Neuronal stem cell (in vitro differentiated cells): ENCODE measurements at places on chromosomes 13 and 19.

DNA sequence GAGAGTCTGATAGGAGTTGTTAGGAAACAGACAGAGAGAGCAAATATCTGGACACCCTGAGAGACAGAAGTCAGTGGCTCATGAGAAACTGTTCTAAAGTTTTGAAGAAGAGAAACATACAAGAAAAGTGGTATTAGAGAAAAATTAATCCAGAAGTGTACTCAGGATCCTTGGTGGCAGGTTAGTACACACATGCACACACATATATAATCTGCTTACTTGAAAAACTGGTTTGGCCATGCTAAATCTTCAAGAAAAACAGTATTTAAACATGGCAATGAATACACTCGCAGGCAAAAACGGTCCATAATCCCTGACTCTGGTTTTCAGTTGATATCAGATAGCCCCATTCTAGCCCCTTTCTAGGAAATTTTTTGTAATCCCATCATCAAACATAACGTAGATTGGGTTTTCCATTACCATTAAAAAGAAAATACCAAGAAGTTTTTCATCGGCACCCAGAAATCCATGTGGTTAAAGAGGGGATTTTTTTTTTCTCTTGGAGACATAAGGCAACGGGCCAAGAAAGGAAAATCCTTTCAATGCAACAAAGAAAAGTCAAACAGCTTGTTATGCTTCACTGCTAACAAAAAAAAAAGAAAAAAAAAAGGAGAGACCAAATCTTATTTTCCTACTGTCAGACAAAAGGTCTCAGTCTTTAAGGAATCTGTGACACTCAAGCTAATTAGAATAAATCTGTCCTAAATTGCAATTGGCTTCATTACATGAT, 178.0 kb upstream of the MIR17HG start:
- no peaks in the 10 kb centered on the region for H3K36me3 ChIP-seq
- H3K4me3 ChIP-seq, result no peak overlapping the region
- H3K4me1 ChIP-seq, result peaks cover 3% of the 10 kb centered on the region
- H3K27ac ChIP-seq, result peak overlapping the region; percentile 16
- no peaks in the 10 kb centered on the region for H3K27me3 ChIP-seq

GRCh38 chr19:6489278-6490061, 7.9 kb upstream of the DENND1C start:
- no peak overlapping the region for H3K4me3 ChIP-seq
- no peak overlapping the region for H3K27ac ChIP-seq
- peaks cover 7% of the 10 kb centered on the region for H3K4me1 ChIP-seq
- DNase-seq, result no peak

DNA sequence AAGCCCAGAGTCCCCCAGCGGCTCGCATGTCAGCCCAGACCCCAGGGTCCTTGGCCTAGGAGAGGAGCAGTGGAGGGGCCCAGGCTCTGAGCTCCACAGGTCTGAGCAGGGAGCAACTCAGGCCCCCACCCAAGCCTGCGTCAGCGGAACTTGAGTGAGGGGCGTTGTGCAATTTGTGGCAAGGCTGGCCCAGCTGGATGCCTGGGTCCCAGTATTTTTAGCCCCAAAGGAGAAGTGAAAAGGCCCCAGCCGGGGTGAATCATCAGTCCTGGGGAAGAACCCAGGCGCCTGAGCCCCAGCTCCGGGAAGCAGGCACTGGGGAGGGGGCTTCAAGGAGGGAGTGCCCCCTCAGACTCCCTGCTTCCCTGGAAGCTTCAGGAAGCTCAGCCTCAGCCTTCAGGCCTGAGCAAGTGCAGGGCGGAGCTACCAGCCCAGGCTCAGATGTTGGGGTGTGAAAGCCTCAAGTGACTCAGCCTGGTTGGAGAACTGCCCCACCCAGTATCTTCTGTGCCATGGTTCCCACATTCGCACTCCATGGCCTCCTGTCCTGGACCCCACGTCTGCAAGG, 7.2 kb downstream of the MED29 start:
- peaks cover 30% of the 10 kb centered on the region for H3K36me3 ChIP-seq
- H3K27ac ChIP-seq, result no peak overlapping the region
- DNase-seq, result no peak
- H3K27me3 ChIP-seq, result no peaks in the 10 kb centered on the region
- H3K4me1 ChIP-seq, result peaks cover 14% of the 10 kb centered on the region
- H3K4me3 ChIP-seq, result no peak overlapping the region

GRCh38 chr19:16199275-16199932, 1.7 kb downstream of the AP1M1 start:
- H3K4me1 ChIP-seq, result peaks cover 2% of the 10 kb centered on the region
- H3K36me3 ChIP-seq, result peaks cover 45% of the 10 kb centered on the region
- no peak overlapping the region for H3K27ac ChIP-seq
- no peaks in the 10 kb centered on the region for H3K27me3 ChIP-seq
- H3K4me3 ChIP-seq, result peak overlapping the region; percentile 23

DNA sequence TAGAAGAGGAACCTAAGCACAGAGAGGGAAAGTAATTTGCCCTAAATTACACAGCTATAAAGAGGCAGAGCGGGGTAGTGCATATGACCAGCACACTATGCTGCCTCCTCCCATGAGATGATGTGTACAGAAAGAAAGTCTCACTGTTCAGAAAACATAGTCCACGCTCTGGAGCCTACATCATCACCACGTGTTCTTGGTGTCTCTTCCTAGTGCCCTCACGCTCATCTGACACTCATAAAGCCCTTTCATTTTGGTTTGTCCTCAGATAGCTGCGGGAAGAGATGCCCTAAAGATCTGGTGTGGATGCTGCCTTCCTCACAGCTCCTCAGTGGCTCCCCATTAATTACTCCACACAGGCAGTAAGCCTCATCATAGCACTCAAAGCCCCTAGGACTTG, 27.4 kb upstream of the SIAH3 start:
- H3K27me3 ChIP-seq, result no peaks in the 10 kb centered on the region
- DNase-seq, result no peak
- H3K36me3 ChIP-seq, result no peaks in the 10 kb centered on the region
- H3K27ac ChIP-seq, result no peak overlapping the region
- H3K4me1 ChIP-seq, result peaks cover 18% of the 10 kb centered on the region

DNA sequence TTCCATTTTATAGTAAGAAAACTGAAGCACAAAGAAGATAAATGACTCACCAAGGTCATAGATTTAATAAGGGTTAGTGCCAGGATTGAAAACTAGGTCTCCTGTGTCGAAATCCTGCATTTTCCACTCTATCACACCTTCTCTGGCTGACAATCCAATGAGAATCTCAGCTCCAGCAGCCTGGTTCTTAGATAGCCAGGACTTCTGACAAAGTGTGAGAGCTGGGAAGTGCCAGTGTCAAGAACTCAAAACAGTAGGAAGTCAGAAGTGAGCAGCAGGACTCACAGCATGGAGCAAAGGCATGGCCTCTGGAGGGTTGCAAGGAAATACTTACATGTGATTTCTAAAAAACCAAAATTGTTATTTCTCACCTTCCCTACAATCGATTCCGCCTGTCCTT, 24.3 kb downstream of the KCTD12 start:
- no peak overlapping the region for H3K27ac ChIP-seq
- no peaks in the 10 kb centered on the region for H3K27me3 ChIP-seq
- H3K36me3 ChIP-seq, result no peaks in the 10 kb centered on the region
- no peak for DNase-seq

GRCh38 chr19:11102944-11103343, 13.7 kb downstream of the LDLR start:
- no peaks in the 10 kb centered on the region for H3K4me1 ChIP-seq
- no peak for DNase-seq
- no peak overlapping the region for H3K27ac ChIP-seq

DNA sequence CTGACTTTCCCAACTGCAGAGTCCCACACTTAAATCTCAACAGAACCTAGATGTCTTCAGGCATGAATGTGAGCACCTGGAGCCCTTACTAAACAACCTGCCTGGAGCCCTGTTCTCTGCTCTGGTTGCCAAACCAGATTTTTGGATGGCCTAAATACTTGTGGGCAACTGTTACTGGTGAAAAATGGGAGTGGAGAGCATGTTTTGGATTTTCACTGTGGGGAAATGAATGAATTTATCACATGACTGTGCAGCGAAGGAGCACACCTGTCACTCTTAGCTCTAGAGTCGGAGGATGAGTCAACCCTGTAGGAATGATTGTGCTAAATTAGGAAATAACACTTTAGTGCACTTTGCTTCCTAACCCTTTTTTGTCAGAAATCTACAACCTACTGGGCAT, 30.3 kb downstream of the SHISA2 start:
- H3K4me1 ChIP-seq, result no peaks in the 10 kb centered on the region
- H3K27ac ChIP-seq, result no peak overlapping the region
- no peak for DNase-seq

DNA sequence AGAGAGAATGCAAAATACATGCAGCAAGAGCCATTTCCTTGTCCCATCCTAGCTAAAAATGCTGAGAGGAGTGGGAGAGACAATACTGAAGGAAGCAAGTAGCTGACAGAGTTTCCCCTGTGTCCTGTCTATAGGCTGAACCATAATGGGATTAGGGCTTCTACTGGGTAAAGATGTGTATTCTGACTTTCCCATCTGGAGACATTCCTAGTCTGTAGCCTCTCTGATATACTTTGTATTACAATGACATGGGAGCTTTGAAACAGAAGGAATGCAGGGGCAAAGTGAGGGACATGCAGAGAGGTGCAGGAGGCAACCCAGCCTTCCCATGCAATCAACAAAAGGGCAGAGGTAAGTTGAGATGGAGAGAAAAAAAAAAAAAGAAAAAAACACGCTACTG, 10.5 kb upstream of the GPC6 start:
- no peak overlapping the region for H3K27ac ChIP-seq
- H3K4me1 ChIP-seq, result peaks cover 10% of the 10 kb centered on the region
- no peaks in the 10 kb centered on the region for H3K36me3 ChIP-seq
- H3K27me3 ChIP-seq, result no peaks in the 10 kb centered on the region
- no peak overlapping the region for H3K4me3 ChIP-seq

DNA sequence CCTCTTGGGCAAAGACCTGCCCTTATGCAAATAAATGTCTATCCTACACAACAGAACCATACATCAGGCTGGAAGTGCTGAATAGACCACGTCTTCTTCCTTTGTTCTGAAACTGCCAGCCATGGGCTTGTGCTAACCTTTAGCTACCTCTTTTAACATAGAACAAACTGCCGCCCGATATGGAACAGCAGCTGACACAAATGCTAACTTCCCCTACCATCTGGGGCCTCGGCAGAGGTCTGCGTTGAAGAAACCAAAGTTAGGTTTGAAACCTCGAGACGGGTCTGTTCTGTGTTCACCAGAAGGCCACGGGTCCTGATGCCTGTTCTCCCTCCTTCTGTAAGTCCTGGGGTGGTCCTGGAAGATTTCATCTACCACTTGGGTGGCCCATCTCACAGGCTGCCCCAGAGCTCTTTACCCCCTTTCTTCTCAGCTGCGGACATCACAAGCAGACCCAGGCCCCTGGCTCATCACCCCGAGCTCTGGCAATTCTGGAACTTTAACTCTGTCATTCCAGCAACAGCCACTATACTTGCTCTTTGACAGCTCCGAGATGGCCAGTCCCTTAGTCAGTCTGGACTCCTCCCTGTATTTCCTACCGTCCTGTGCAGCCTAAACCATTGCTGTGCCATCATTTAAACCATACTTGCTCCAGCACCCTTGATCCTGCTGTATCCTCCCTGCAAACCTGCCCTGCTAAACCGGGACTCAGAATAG, 146.7 kb downstream of the USP12 start:
- H3K27ac ChIP-seq, result no peak overlapping the region
- DNase-seq, result no peak
- H3K27me3 ChIP-seq, result no peaks in the 10 kb centered on the region
- peak overlapping the region; percentile 30 for H3K4me3 ChIP-seq

DNA sequence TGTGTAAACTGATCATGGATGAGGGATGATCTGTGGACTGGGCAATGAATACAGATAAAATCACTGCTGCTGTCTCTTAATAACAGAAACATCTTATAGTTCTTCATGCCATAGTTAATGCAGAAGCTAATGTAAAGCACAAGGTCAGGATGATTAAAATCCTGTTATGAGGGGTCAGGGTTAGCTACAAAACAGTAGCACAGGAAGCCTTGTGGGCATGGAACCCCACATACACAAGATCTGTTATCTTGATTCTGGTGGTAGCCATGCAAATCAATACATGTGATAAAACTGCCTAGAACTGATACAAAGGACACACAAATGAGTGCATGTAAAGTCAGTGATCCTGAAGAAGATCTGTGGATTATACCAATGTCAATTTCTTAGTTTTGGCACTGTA, 96.4 kb downstream of the KLF12 start:
- no peaks in the 10 kb centered on the region for H3K36me3 ChIP-seq
- H3K27me3 ChIP-seq, result no peaks in the 10 kb centered on the region
- no peak overlapping the region for H3K27ac ChIP-seq
- no peaks in the 10 kb centered on the region for H3K4me1 ChIP-seq

DNA sequence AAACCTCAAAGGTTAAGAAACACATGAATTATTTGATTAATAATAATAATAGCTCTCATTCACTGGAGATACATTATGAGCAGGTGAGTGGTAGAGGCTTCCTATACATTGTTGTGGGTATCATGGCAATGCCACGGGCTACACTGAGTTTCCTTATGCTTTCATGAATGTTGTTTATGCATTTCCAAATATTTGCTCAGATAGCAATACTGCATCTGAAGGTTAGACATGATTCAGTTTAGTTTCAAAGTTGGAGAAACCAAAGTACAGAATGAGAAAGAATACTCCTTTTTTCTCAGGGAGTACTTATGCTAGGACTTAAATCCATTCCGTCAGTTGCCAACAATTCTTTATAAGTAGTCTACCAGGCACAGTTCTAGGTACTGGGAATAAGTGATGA, 108.5 kb downstream of the FRY start:
- peaks cover 2% of the 10 kb centered on the region for H3K36me3 ChIP-seq
- DNase-seq, result no peak
- H3K4me3 ChIP-seq, result no peak overlapping the region
- peaks cover 4% of the 10 kb centered on the region for H3K4me1 ChIP-seq
- H3K27me3 ChIP-seq, result no peaks in the 10 kb centered on the region
- no peak overlapping the region for H3K27ac ChIP-seq

GRCh38 chr19:40147338-40147692, 43.9 kb upstream of the MAP3K10 start:
- H3K27ac ChIP-seq, result no peak overlapping the region
- no peaks in the 10 kb centered on the region for H3K27me3 ChIP-seq
- DNase-seq, result no peak
- H3K36me3 ChIP-seq, result no peaks in the 10 kb centered on the region
- no peaks in the 10 kb centered on the region for H3K4me1 ChIP-seq
- H3K4me3 ChIP-seq, result no peak overlapping the region

- H3K4me3 ChIP-seq, result no peak overlapping the region
- peaks cover 1% of the 10 kb centered on the region for H3K4me1 ChIP-seq
- DNase-seq, result no peak
- no peaks in the 10 kb centered on the region for H3K27me3 ChIP-seq
- no peaks in the 10 kb centered on the region for H3K36me3 ChIP-seq
These were observed 457.4 kb downstream of the DIAPH3 start for GRCh38 chr13:59706101-59706976.

- no peaks in the 10 kb centered on the region for H3K27me3 ChIP-seq
- peak; percentile 77 for DNase-seq
- no peaks in the 10 kb centered on the region for H3K4me1 ChIP-seq
- H3K36me3 ChIP-seq, result no peaks in the 10 kb centered on the region
- H3K4me3 ChIP-seq, result no peak overlapping the region
- H3K27ac ChIP-seq, result peak overlapping the region; percentile 78
These were observed 44.5 kb upstream of the SPACA7 start for GRCh38 chr13:112331675-112332074.
